ENCODE measurements at places on chromosomes 6 and 20.

GRCh38 chr20:58480551-58481336, 34.5 kb downstream of the APCDD1L start:
- DNase-seq, result no peak

DNA sequence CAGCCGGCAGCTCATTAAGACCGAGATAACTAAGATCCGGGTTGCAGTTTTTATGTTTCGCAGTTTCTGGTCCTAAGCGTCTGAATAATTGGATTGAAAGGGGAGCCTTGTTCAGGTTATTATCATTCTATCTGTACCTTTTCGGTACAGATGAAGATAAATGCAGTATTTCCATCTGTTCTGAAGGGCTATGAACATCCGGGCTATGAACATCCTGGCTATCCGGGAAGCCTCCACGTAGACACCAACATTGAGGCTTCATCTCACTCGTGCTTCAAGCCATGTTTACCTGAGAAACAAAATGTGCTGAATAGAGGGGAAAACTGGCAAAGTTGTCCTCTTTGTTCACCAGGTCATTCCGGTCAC, 399 bp upstream of the REPS1 start:
- DNase-seq, result no peak

DNA sequence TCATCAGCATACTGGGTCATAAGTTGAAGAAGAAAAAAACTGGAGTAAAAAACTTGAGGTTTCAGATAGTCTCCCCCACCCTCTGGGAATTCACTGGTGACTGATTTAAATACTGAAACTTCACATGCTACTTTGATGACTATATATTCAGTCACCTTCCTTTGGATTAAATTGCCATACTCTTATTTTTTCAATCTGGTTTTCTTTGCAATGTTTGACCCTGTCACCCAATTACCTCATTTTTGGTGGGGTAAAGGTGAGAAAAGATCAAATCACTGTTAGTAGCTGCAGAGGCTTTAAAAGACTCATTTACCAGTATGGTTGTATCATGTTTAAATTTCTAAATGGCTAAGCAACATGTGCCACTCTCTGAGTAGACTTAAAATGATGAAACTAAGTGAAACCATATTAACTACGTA, 862.7 kb upstream of the FLRT3 start:
- peak; percentile 27 for DNase-seq

- no peak for DNase-seq
Measured at GRCh38 chr6:37831457-37831856, 11.9 kb downstream of the ZFAND3 start.

DNA sequence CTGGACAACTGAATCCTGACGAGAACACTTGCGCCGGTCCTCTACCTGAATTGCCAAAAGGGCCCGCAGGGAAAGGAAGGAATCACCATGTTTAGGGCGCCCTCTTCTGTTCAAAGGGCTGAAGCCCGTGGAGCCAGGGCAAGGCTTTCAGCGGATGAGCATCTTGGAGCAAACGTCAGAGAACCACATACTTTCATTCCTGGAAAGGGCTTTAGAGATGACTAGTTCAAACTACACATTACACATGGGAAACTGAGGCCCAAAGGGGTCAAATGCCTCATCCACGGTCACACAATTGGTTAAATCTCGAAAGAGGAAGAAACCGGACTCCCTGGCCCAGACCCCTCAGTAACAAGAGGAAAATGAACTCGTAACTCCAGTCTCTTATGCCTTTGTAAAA, 11.5 kb upstream of the ZNF133 start:
- peak; percentile 65 for DNase-seq

GRCh38 chr6:134315974-134316441, 1.9 kb downstream of the SGK1 start:
- DNase-seq, result no peak

DNA sequence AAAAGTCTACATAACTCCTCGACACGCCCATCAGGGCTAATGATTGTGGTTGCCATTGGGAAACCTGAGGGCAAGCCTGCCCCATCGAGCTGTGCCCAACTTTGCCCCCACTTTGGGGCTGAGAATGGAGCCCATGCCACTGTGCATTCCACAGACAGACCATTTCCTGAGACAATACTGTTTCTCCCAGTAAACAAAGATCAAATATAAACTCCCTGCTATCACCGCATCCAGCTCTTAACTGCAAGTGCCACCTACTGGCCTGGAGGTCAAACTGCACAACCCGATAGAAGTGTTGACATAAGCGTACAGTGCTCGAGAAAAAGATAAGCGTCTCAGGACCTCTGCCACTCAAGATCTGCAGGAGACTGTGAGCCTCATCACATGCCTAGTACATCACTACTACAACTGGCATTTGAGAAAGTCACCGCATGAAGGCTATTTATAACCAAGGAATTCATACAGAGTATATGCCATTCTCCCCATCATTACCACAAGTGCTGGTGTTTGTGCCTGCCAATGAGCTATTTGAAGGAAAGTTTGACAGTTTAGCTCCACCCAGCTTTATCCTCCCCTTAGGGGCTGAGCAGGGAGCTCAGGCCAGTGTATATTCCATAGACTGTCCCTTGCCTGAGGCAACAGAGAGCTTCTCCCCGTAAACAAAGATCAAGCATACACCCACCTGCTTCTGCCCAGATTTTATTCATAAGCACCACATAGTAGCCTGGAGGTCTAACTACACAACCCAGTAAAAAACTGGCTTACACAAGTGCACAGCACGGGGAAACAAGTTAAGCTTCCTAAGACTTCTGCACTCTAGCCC, 4.5 kb upstream of the DEFB126 start:
- DNase-seq, result no peak

- DNase-seq, result no peak
Measured at GRCh38 chr6:7579851-7580250, 10.1 kb upstream of the SNRNP48 start.

All from GM10248 (cell line).